IMR-90 (cell line): ENCODE measurements at places on chromosomes 2 and 18. TPM values are rescaled to one million over a fixed set of nuclear protein-coding genes. Genes with fewer than 3 reads are reported as not detected.

CAPN13 gene
- not detected in 2 replicates for total RNA-seq

SPP2 gene
- not detected in 2 replicates for total RNA-seq

KCMF1 gene
- total RNA-seq = 108 and 118 TPM in 2 replicates

RND3 gene
- total RNA-seq = 331 and 449 TPM in 2 replicates

GALR1 gene
- total RNA-seq = not detected in 2 replicates

WIPF1 gene
- 2.7 and 3.3 TPM in 2 replicates for total RNA-seq

MAB21L4 gene
- total RNA-seq = not detected in 2 replicates

BAZ2B gene
- 42.1 and 49.7 TPM in 2 replicates for total RNA-seq

ERBB4 gene
- not detected in 2 replicates for total RNA-seq

DNAJC5G gene
- not detected in 2 replicates for total RNA-seq

HOXD12 gene
- total RNA-seq = not detected in 2 replicates

ALPP gene
- not detected in 2 replicates for total RNA-seq

C1QL2 gene
- not detected in 2 replicates for total RNA-seq

COL5A2 gene
- 235 and 257 TPM in 2 replicates for total RNA-seq

MGAT4A gene
- under 0.01 TPM in 2 replicates for total RNA-seq

HSPE1 gene
- 13.3 and 60.3 TPM in 2 replicates for total RNA-seq

EFHD1 gene
- not detected in 2 replicates for total RNA-seq

CPLX4 gene
- total RNA-seq = not detected in 2 replicates

PID1 gene
- 0.83 and 0.90 TPM in 2 replicates for total RNA-seq

CENPA gene
- total RNA-seq = 7.7 and 10.0 TPM in 2 replicates

TMEM17 gene
- 1.3 and 2.2 TPM in 2 replicates for total RNA-seq
